ENCODE measurements at places on chromosomes 3 and 15.
A peak's percentile ranks its signal among the peaks of the same experiment; 100 is the strongest.

DNA sequence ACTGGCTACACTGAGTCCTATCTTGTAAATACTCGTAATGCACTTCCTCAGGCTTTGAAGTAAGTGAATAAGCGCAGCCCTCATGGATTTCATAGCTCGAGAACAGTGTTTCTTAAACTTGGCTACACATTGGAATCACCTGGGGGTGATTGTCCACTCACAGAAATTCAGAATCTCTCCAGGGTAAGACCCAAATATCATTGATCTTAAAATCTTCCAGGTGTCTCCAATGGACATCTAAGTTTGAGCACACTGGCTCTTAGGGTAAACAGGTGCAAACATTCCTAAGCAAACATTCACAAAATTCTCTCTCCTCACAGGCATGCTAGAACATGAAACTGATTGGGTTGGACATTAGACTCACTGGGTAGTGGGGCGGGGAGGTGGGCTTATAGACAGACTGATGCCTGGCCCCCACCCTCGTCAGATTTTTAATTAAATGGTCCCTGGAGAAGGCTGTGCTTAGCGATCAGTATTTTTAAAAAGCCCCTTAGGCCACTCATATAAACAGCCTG, 279.7 kb upstream of the TBL1XR1 start:
- DNase-seq, result no peak

DNA sequence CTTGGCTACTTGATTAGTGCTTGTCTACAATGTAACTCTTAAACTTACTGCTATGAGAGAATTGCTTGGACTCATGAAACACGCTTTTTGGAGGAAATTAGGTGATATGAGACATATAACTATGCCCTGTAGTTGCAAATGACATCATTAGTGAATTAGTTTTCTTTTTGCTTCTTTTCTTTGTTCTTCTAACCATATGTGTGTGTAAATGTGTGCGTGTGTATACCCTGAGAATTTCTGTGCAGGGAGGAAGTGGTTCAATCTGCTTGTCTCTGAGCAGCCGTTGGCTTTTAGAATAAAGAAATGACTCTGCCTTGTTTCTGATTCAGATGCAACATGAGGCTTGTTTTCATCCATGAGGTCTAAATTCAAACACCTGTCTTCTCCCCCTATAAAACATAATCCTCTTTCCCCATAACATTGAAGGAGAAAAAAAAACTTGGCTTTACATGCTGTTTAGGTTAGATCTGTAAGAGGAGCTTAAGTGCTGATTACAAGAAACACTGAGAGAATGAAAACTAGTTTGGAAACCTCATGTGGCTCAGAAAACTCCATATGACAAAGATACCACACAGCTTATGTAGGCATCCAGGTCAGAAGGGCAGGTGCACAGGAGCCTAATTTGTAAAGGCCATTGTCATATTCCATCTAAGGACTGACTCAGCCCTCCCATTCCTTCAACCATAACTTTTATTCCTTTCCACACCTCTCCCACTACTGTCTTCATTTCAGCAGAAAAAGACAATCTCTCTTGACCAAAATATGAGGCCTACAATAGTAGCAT, 30.5 kb upstream of the BLM start:
- DNase-seq, result no peak

- DNase-seq, result no peak
These were observed 258.9 kb upstream of the CFAP20DC start for GRCh38 chr3:59308684-59309083.

DNA sequence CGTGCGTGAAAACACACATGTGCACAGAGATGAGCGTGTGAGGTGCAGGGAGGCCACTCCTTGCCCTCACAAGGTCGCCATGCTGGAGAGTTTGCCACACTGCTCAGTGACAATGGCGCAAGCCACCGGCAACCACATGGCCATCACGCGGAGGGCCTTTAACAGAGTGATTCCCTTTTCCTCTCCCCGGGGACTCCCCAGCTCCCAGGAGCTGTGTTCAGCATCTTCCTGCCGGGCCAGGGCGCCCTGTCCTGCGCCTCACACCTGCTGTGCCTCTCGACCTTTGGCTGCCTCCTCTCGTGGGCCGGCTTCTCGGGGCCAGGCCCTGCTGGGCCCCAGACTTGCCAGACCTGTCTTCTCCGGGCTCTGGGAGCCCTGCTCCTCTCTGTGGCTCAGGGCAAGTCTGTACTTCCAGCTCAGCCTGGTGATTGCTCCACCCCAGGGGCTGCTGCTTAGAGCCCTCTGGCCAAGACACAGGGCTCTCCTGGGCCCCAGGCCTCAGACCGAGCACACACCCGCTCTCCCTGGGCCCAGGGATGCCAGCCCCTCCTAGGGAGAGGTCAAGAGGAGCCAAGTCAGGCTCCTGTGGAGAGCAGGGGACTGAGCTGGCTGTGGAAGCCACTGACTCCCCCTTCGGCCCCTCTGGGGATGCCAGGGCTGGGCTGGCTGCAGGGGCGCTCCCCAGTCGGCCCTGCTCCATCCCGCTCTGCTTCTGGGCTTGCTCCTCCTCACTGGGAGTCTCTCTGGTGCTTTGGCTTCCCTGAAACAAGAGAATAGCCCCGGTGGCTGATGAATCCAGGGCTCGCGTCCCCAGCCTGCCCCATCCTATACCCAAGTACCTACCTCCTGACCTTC, 5.6 kb downstream of the CCDC9B start:
- DNase-seq, result no peak

- no peak for DNase-seq
These were observed 34.8 kb upstream of the CFAP20DC start for GRCh38 chr3:59084583-59084982.

GRCh38 chr15:85112997-85113396, 131.3 kb downstream of the PDE8A start:
- no peak for DNase-seq

GRCh38 chr3:120678331-120678947, 3.6 kb downstream of the HGD start:
- no peak for DNase-seq

DNA sequence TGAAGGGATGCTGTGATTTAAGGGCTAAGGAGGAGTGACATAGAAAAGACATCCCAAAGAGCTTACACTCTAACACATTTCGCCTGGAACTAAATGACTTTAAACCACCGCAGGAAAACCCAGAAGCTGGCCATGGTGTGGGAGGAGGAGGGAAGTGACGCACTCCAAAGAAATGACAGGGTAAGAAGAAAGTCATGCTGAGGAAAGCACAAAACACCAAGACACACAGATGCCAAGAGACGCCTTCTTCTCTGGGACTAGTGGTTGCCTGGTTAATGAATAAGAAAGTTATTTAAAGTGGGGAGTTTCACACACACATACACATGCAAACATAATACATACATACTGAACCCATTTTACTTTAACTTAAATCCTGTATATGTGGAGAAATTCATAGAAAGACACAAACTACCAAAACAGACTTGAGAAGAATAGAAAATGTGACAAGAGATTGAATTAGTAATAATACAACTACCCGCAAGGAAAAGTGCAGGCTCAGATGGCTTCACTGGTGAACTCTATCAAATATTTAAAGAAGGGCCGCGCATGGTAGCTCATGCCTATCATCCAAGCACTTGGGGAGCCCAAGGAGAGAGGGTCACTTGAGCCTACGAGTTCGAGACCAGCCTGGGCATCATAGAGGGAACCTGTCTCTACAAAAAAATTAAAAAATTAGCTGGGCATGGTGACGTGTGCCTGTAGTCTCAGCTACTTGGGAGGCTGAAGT, 125.5 kb downstream of the NSMCE3 start:
- no peak for DNase-seq

DNA sequence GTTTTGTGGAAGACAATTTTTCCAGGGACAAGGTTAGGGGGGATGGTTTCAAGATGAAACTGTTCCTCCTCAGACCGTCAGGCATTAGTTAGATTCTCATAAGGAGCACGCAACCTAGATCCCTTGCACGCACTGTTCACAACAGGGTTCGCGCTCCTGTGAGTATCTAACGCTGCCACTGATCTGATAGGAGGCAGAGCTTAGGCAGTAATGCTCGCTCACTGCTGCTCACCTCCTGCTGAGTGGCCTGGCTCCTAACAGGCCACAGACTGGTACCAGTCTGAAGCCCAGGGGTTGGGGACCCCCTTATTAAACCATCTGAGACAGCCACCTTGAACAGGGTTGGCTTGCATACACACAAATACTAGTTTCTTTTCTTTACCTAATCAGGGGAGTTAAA, 13.5 kb upstream of the IMPG2 start:
- no peak for DNase-seq

GRCh38 chr15:20345401-20345958, 196.1 kb downstream of the GOLGA6L6 start:
- DNase-seq, result no peak

GRCh38 chr3:71360180-71360579, 223.3 kb downstream of the FOXP1 start:
- DNase-seq, result no peak

DNA sequence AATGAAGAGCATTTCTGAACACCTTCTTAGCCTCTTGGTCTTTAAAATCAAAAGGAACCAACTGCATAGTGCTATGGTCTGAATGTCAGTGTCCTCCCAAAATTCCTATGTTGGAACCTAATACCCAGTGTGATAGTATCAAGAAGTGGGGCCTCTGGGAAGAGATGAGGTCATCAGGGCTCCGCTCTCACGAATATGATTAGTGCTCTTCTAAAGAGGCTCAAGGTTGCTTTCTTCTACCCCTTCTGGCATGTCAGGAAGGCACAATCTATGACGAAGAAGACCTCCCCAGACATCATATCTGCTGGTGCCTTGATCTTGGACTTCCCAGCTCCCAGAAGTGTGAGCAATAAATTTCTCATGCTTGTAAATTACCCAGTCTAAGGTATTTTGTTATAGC, 209.5 kb downstream of the MAGI1 start:
- DNase-seq, result no peak

GRCh38 chr15:68512052-68512451, 66.7 kb upstream of the CORO2B start:
- no peak for DNase-seq

GRCh38 chr3:149813367-149814281, 609 bp downstream of the RNF13 start:
- no peak for DNase-seq

DNA sequence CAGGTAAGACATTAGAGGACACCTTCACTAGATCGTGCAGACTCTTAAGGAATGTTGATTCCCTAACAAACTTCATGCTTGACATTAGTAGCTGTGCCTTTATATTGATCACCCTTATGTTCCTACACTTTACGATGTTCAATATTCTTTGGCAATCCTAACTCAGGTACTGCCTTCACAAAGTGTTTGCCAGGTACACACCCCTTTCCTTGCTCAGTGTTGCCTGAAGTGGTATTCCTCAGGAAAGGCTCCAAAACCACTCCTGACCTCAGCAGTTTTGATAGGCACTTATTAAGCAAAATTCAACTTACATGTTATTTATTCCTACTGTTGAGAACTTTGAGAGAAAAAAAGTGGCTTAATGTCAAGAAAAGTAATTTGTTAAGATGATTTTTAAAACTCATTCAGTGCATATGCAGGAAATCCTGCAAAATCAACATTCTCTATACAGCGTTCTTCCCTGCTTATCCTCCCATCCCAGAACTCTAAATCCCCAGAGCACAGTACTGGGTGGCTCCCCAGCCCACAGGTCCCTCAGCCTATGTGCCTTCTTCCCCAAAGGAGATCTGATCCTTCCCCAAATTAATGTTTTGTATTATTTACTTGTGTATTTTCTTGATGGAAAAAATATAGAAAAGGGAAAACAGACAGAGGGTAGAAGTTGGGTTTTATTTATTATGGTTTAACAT, 260.7 kb downstream of the MECOM start:
- no peak for DNase-seq

GRCh38 chr3:98032904-98033303, 2.2 kb downstream of the GABRR3 start:
- no peak for DNase-seq

DNA sequence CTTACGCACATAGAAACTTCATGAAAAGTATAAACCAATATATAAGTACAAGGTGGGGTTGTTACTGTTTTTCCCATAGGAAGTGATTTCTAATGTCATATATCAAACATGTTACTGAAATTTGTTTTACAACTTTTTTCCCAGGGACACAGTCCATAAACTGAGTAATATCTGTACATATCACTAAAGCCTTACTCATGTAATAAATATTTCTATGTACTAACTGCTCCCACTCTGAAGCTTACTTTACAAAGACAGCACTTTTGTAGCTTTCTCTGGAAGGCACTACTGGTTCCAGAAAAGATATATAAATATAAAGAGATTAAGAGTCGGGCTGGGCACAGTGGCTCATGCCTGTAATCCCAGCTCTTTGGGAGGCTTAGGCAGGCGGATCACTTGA, 91.7 kb downstream of the MYO5A start:
- no peak for DNase-seq

- no peak for DNase-seq
These were observed 113.3 kb downstream of the IQSEC1 start for GRCh38 chr3:12959838-12960378.

DNA sequence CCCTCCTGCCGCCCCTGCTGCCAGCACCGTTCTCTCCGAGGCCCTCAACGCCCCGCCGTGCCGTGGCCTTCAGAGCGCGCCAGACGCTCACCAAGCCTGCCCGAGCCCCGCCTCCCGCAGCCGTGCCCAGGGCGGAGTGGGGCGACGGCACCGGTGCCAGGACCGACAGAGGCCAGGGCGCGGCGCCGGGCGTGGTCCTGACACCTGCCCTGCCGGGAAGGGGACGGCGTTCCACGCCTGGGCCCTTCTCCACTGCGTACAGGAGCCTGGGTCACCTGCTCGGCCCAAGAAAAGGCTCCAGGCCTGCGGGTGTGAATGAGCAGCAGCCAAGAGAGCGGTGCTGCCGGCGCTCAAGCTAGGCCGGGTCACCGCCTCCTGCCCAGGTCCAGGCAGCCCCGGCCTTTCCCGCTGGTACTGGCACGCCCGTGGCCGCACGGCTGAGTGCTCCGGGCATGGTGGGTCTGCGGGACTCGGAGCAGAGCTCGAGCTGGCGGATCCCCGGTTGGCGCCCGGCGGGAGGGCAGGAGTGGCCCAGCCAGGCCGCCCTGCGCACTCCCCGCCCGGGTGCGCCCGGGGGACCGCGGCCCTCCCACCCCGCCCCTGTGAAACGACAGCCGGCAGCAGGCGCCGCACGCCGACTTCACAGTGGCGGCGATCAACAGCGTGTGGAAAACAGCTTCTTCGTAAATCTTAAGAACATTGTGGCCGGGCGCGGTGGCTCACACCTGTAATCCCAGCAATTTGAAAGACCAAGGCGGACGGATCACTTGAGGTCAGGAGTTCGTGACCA, 4.2 kb downstream of the OCA2 start:
- DNase-seq, result no peak

DNA sequence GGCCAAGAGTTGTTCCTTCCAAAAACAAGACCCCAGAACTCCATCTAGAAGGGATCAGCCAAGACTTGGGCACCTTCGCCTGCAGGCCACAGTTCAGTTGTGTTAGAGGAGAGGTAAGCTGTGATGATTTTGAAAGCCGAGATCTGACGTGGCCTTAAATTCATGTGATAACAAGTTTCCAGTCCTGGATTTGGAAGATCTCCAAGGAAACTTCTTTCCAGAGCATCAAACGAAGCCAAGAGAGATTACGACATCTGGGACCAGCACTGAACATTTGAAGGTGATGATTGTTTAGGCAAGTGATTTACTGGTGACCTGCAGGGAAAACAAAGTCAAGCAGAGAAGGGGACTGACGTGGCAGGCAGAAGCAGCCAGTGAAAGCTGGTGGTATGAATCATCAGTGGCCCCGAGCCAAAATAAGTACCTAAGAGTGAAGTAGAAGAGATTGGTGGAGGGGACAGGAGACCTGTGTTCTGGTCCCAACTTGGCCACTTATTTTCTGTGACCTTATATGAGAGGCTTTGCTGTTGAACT, 339.0 kb upstream of the PROK2 start:
- peak; percentile 69 for DNase-seq

Measured in NCI-H345 (cell line).